AG08395 (cell line): ENCODE measurements at places on chromosomes 6 and 20.

- no peak for DNase-seq
Measured at GRCh38 chr6:130187335-130188206, 35.2 kb downstream of the SAMD3 start.

DNA sequence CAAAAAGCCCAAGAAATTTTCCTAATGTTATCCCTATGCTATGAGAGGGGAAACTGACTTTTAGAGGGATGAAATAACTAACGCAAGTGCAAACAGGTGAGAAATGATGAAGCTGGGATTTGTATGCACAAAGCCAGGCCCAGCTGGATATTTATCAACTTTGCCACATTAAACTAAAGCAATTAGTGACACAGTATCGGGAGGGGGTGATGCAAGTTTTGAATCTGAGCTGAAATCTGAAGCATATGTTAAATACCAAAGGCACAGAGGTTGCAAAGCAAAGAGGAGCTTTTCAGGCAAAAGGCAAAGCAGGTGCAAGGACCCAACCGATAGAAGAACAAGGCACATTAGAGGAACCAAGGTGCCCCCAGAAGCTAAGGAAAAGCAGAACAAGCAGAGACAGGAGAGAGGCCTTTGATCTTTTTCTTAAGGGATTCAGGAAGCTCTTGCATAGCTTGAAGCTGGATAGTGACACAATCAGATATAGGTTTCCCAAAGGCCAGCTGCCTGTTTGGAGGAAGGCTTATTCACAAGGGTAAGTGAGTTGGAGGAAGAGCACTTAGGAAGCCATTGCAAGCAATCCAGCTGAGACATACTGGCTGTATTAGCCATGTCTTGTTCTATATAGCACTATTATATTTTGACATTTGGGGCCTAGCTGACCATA is 207.5 kb downstream of the HIVEP2 start:
- DNase-seq, result no peak

DNA sequence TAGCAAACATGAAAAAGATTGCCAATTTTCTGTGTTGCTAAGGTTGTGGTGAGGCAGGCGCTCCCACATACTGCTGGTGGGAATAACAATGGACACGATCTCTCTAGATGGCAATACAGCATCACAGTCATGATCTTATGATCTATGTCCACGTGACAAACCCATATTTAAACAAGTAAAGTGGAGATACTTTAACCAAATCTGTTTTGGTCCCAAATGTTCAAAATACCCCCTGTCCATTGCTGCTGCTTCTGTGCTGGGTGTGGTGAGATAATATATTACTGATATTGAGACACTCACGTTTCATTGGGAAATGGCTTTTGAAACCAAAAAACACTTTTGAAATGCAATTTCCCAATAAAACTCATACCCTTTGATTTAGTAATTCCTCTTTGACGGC is 23.0 kb downstream of the SIRPD start:
- no peak for DNase-seq

GRCh38 chr6:52976591-52977035 is 18.5 kb downstream of the GSTA4 start:
- DNase-seq, result no peak

DNA sequence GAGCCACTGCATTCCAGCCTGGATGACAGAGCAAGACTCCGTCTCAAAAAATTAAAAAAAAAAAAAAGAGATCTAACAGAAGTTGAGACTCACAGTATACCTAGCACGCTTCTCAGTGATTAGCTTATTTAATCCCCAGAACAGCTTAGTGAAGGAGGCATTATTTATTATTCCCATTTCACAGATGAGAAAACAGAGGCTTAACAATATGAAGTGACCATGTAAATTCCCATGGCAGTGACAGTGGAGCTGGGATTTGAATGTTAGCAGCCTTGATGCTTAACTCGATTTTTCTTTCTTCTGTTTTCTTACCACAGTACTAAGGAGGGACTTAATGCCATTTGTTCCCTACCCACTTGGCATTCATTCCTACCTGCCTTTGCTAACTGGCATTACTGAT is 89.9 kb upstream of the ZNF217 start:
- DNase-seq, result no peak

DNA sequence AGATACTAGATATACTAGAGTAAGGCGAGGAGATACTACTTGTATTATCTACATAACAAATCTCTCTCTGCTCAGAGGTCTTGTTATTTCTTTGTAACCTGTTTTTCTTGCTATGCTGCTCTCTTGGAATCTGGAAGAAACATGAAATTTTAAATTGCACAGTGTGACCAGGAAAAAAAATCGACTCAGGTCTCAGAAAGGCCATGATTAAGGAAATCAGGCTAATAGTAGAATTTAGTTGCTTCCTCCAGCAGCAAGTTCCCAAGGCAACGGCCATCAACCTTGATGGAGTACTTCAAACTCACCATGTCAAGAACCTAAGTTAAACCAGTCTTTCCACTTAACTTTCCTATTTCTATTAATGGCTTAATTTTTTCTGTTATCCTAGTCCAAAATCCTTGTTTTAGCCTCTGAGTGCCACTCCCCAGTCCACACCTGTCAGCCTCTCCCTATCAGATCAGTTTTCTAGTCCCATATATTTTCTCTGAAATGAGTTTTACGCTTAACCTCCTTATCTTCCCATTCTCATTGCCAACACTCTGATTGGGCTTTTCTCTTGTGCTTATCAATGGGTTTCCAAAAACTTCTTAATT is 87.7 kb upstream of the BEND3 start:
- DNase-seq, result no peak

GRCh38 chr6:50657513-50657912 is 55.8 kb upstream of the TFAP2D start:
- no peak for DNase-seq

DNA sequence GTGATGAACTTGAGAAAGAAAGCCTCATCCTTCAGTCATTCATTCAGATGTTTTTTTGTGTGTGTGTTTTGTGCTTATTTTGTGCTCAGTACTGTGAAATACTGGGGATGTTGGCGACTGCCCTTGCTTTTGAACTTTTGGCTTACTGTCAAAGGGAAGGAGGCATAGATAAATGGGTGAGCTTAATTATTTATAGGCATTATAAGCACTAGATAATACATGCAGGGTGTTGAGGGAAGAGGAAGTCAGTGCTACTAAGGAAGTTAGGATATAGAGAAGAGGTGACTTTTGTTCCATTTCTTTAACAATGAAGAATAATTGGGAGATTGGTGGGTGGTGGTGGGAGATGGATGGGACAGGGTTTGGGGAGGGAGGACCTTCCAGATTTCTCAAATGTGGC is 23.6 kb downstream of the XRN2 start:
- no peak for DNase-seq

- no peak for DNase-seq
Measured at GRCh38 chr6:141764388-141764787, 368.3 kb upstream of the GJE1 start.

DNA sequence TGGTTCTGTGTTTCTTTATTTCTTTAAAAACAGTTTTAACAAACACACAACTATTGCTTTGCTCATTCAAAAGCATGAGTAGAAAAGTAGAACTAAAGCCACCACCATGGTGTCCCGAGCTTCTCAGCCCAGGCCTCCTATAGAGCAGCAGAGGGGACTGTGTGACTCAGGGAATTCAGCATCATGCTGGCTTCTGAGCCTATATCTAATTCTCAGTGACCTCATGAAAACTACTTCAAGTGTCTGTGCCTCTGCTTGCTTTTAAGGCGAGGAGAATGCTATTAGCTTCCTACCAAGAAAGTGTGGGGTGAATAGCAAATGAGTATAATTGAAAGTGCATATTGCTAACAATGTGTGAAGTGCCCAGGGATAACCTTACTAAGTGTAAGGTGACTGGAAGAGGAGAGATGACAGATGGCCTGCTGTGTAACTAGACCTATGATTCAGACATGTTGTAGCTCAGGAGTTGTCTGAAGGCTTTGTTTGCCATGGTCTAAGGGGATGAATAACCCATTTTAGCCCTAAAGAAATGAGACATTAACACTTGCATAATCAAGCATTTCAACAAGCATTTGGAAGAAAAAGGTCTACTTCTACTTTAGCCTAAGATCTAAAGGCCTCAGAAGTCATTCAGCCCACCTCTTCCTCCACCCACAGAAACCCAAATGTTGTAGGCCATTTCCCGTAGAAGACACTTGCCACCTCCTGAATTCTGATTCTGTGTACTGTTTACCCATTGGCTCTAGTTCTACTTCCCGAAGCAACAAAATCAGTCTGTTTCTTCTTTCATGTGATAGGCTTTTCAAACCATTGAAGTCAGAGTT is 121.5 kb upstream of the ARG1 start:
- no peak for DNase-seq

- no peak for DNase-seq
Measured at GRCh38 chr6:37711331-37712241, 13.9 kb upstream of the MDGA1 start.

- DNase-seq, result no peak
Measured at GRCh38 chr6:158910484-158911440, 89.2 kb downstream of the RSPH3 start.

- DNase-seq, result no peak
Measured at GRCh38 chr20:40262219-40262618, 426.8 kb downstream of the MAFB start.

DNA sequence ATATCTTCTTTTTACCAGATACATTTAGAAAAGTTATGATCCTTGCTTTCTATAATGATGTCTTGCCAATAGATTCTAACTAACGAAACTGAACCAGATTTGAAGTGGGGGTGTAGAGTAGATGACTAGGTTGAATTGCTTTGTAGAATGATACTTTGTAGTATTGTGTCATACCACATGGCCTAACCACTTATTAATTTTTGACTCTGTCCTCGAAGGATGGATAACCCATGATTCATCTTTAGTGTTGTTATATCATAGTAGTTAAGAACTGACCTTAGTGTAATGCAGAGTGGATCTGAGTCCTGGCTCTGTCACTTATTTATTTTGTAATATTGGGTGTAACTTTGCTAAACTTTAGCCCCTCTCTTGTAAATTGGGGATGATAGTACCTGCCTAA is 4.5 kb downstream of the PHF3 start:
- DNase-seq, result peak; percentile 43

- peak; percentile 85 for DNase-seq
Measured at GRCh38 chr6:136647363-136647852, 97.2 kb upstream of the MAP7 start.

- DNase-seq, result no peak
Measured at GRCh38 chr6:32267035-32267434, 43.2 kb upstream of the NOTCH4 start.

GRCh38 chr6:157092736-157093135 is 230.6 kb downstream of the TMEM242 start:
- DNase-seq, result no peak

- no peak for DNase-seq
Measured at GRCh38 chr20:63191400-63191799, 24.5 kb downstream of the YTHDF1 start.
